ENCODE measurements at places on chromosomes 13 and 19.

DNA sequence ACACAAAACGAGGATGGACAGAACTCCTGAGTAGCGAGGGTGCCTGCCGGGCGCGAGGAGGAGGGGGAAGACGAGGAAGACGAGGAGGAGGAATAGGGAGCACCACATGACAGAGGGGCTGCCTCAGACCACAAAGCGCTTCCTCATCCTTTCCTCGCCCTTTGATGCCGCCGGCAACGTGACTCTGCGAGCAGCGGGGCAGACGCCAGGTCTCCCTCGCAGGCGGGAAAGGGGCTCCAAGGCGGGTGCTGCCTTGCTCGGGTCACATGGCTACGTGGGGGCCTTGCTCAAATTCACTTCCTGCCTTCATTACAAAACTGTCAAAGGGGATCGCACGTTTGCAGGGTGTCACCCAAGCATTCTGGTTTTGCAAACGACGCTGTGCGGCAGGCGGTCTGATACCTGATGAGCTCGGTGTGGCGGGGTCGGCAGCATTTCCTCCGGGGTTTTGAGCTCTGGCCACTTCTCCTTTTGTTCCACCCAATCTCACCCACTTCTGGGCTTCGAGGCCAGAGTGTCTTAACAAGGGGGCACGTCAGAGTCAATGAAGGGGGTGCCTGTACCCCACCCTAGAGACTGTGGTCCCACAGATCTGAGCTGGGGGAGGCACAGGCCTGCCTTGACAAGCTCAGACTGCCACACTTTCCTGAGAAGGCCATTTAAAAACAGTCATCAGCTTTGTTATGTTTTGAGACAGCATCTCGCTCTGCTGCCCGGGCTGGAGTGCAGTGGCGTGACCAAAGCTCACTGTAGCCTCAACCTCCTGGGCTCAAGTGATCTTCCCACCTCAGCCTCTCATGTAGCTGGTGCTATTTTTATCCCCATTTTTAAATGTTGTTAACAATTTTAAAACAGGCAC is 14.9 kb downstream of the MAP2K2 start:
- no peak for DNase-seq

DNA sequence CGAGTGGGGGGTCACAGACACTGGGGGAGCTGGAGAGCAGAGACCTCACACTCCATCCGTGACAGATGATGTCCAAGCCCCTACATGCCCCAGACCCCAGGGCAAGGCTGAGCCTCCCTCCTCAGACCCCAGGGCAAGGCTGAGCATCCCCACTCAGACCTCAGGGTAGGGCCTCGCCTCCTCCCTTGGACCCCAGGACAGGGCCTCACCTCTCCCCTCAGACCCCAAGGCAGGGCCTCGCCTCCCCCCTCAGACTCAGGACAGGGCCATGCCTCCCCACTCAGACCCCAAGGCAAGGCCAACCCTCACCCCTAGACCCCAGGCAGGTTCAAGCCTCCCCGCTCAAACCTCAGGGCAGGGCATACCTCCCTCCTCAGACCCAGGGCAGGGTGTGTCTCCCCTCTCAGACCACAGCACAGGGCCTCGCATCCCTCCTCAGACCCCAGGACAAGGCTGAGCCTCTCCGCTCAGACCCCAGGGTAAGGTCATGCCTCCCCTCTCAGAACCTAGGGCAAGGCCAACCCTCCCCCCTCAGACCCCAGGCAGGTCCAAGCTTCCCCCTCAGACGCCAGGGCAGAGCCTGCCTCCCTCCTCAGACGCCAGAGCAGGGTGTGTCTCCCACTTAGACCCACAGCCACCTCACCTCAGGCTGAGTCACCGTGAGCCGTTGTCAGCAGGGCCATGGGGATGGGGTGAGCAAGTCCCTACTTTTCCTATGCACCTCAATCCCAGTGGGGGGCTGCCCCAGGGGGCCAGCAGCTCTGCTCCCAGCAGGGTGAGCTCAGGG is 1.7 kb upstream of the S1PR4 start:
- DNase-seq, result no peak

DNA sequence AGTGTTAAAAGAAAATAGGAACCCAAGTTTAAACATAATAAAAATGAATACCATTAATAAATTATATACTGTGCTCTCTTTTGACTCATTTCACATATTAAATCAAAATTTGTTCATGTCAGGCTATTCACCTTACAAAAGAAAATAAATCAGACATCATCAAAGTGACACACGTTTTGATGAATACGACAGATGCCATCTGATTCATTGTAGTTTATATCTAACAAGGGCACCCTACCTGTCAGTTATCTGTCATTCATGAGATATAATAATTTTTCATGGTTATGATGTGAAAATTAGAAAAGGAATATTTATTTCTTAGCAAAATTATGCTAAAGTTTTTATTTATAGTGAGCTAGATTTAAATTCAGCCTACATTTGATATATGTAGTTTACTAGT is 188.1 kb upstream of the PCDH17 start:
- DNase-seq, result no peak

- no peak for DNase-seq
Measured at GRCh38 chr13:65917731-65918130, 1312.4 kb downstream of the PCDH9 start.

GRCh38 chr19:1854039-1854541 is 5.8 kb upstream of the REXO1 start:
- DNase-seq, result no peak

GRCh38 chr13:103694471-103694870 is 628.3 kb upstream of the SLC10A2 start:
- no peak for DNase-seq

All from brain microvascular endothelial cell (primary cell).